ENCODE measurements at places on chromosomes 2 and 18.
A peak's percentile ranks its signal among the peaks of the same experiment; 100 is the strongest.

- no peak for DNase-seq
These were observed 847 bp downstream of the HOXD8 start for GRCh38 chr2:176130147-176130956.

- DNase-seq = no peak
These were observed 165.0 kb downstream of the ZEB2 start for GRCh38 chr2:144354953-144355352.

- DNase-seq = peak; percentile 47
These were observed 11.7 kb downstream of the VIT start for GRCh38 chr2:36708041-36708741.

DNA sequence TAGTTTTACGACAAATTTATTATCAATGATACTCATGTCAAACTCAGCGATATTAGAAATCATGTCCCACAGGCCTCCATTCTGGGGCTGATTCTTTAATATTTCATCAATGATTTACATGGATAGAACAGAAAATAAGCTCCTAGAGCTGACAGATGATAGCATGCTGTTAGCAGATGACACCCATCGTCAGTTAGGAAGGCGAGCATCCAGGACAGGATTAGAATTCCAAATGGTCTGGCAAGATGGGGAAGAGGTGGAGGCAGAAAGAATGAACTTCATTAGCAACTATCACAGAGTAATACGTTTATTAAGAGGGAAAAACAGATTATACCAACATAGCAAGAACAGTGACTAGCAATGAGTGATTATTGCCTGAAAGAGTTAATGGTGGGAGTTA lies 46.2 kb upstream of the ACVR1 start:
- no peak for DNase-seq

DNA sequence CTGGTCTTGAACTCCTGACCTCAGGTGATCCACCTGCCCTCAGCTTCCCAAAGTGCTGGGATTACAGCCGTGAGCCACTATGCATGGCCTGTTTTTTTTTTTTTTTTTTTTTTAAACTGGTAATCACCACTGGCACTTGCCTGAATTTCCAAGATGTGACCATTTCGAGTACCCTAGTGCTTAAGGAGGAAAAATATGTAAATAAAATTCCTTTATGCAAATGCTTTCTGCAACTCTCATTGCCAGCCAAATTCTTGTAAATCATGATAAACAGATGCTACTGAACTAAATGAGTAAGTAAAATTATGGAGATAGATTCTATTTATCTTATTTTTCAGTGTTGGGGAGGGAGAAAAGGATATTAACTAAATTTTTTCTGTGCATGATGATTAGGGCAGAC lies 18.6 kb downstream of the CDCA7 start:
- DNase-seq = no peak

DNA sequence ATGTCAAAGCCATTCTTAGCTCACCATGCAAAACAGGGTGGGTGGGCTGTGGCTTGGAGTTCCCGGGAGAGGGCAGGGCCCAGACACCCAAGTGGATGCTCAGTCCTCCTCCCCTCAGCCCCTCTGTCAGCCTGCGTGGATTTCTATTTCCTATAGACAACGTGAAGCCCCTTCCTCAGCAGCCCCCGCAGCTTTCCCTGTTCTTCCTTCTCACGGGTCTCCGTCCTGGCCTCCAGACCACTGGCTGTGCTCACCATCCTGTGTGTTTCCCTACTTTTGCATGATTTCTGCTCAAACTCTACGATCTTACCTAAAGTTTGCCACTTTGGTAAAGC lies 155.0 kb upstream of the PXDN start:
- DNase-seq = no peak

- DNase-seq = no peak
These were observed 2.7 kb upstream of the HSBP1L1 start for GRCh38 chr18:79961527-79962291.

DNA sequence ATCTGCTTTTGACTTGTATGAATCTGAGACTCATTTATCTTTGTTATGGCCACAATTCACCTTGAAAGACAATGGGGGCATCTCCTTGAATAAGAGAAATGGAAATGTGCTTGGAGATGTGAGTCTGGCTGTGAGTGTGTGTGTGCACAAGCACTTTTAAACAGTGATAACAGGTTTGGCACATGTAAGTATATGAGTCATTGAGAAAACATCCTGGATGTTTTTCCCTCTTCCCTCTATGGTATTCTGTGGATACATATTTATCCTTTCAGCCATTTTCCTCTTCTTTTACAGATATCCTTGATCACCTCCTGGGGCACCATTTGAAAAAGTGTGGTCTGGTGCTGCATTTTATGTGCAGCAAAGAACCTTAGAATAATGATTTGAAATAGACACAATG lies 317.3 kb upstream of the THUMPD2 start:
- no peak for DNase-seq

GRCh38 chr2:242022550-242023290 lies 153.2 kb downstream of the RTP5 start:
- DNase-seq = no peak

DNA sequence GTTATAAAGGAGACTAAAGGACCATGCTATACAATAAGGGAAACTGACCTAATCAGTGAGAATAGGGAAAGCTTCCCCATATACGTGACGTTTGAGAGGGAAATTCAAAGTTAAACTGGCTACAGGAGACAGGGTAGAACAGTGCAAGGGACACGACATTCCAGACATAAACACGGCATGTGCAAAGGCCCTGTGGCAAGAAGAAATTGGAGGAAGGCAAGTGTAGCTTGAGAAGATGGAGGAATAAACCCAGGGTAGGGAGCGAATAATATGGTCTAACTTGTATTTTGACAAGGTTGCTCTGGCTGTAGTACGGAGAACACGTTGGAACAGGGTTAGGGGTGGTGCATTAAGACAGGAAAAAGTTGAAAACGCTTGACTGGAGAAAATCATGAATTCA lies 49.8 kb upstream of the RIOK3 start:
- DNase-seq = no peak

- DNase-seq = no peak
These were observed 5.6 kb downstream of the PAX8 start for GRCh38 chr2:113273027-113273551.

DNA sequence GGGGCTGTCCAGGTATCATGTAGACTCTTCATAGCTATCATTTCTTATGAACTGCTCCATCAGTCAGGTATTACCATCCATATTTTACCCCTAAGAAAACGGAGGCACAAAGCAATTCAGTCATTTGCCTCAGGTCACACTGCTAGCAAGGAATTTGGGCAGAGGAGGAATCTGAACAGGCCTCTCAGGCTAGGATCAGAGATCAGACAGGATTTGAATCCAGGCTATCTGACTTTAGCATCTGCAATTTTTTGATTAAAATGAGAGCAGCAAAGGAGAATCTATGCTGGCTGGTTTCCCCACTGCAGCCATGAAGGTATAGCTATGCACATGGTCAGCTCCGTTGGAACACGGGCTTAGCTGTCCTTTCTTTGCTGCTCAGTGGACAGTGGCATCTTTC lies 60.1 kb downstream of the TACR1 start:
- DNase-seq = no peak

DNA sequence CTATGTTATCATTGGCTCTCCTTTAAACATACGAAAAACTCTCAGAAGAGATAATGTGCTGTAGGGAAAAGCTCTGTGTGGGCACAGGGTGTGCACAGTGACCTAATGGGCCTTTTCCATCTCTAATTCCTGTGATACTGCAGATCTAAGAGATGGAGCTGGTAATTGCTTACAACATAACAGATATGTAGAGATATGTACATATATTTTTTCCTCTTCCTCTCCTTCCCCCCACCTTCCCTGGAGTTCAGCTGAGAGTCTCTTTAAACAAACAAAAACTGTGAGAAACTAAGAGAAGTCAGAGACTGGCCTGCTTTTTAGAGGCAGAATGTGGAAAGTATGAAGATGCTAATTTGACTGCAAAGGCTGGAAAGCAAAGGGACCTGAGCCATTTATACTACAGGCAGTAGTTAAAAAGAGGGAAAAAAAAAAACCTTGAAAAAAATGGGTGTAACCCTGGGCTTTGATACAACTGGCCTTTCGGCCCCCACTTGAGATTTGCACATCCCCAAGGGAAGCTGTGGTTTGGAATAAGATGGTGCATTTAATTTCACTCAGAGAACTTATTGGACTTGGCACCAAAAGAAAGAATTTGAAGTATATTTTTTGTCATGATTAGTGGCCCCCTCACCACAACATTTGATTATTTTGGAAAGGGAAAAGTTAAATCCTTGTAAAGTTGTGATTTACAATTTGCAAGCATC lies 502.2 kb upstream of the ZEB2 start:
- no peak for DNase-seq

DNA sequence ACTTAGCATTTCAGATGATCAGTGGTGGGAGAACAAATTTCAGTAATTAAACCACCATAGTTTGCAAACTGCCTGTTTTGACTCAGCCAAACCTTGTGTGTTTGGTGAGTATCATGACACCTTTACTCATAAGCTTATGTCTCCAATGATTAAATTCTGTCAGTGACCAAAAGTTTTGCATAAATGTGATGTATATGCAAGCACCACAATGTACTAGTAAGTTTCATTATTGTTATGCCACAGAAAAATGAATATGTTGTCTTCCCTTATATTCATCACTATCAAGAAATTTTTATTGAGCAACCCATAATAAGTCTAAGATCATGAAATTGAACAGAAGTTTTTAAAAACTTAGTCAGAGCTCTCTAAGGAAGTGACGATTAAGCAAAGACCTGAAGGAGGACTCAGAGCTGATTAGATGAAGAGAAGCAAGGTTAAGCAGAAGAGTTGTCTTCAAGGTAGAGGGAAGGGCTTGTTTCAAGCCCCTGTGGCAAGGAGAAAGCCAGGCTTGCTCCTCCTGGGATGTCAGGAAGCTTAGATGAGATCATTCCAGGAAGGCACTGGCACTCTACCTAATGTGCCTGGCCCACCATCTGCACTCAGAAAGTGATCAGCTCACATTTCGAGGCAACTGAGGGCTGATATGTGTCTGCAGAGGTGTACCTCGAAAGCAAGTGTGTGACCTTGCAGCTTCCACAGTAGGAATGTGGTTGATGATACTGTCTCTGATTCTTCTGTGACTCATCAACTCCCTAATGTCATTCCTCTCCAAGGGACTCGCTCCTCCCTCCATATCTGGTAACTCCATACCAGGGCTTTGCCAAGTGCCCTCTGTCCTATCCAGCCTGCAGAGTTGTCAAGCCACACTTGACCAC lies 54.7 kb downstream of the KCTD18 start:
- DNase-seq = no peak

DNA sequence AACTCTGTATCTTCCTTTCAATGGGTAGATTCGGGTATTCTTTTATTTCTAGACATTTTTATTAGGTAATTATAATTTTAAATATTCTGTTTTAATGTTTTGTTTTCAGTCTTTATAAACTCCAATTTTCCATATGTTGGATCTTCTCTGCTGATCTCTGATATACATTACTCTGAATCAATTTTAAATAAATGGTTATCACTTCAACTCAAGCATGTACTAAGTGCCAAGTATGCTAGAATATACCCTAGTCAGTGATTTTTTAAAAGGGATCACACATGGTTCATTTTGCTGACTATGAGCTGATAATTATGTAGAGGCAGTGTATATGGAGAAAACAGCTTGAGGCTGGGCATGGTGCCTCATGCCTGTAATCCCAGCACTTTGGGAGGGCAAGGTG lies 41.7 kb upstream of the NCOA1 start:
- DNase-seq = no peak

GRCh38 chr2:31940920-31941319 lies 69.9 kb downstream of the MEMO1 start:
- no peak for DNase-seq

- no peak for DNase-seq
These were observed 102.8 kb downstream of the PXDN start for GRCh38 chr2:1641523-1641922.

Data from tibial nerve (tissue), 4 donors.